Heart left ventricle (tissue), 16 donors: ENCODE measurements at places on chromosomes 12 and 14. TPM values are rescaled to one million over a fixed set of nuclear protein-coding genes. Genes with fewer than 3 reads are reported as not detected.

- no peak for DNase-seq
These were observed 18.2 kb upstream of the FAIM2 start for GRCh38 chr12:49921936-49922335.

DNA sequence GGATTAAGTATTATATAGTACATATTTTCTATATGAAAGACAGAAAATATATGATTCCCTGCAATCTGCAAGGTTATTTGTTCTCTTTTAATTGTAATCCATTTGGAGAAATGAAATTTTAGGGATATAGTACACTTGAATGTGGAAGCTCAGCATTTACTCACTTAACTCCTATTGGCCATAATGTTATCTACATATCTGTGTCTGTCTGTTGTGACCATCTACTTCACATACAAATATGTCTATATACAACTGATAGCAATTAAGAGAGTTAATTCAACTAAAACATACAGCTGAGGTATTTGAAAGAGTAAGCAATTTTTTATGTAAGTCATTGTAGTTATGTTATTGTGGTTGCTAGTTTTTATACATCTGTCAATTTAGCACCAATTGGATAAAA is 12.9 kb downstream of the FOXG1 start:
- DNase-seq = no peak

- no peak for DNase-seq
These were observed 44.2 kb downstream of the TMX1 start for GRCh38 chr14:51284241-51284640.

DNA sequence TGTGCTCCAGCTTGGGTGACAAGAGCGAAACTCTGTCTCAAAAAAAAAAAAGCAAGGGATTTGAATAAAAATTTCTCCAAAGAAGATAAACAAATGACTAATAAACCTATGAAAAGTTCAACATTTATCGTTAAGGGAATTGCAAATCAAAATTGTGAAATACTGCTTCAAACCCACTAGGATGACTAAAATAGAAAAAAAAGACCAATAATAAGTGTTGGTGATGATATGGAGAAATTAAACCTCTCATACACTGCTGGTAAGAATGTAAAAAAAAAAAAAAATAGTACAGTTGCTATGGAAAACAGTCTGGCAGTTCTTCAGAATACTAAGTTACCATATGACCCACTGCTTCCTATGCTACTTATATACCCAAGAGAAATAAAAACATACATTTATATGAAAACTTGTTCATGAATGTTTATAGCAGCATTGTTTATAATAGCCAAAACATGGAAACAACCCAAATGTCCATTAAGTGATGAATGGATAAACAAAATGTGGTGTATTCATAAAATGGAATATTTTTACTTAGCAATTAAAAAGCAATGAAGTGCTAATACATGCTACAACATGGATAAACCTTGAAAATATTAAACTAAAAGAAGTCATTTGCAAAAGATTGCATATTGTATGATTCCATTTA is 39.4 kb upstream of the TMPRSS12 start:
- DNase-seq = no peak

DNA sequence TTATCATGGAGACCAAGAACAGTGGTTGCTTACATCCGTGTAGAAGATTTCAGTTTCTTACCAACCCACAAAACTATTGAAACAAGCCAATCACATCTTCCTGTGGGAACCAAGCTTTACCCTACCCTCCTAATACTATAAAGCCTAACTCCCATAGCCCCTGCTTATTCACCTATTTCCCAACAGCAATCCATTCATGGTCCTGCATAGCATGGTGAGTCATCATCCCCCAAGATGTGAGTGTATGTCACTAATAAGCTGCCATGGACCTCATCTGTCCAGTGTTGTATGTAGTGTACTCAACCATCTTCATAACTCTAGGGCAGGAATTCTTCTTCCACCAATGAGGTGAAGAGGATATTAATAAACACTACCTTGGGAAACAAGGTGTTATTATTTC is 1620.4 kb upstream of the FLRT2 start:
- no peak for DNase-seq

- no peak for DNase-seq
These were observed 117.4 kb upstream of the VASH1 start for GRCh38 chr14:76643887-76644286.

- DNase-seq = no peak
These were observed 398.8 kb downstream of the PRKD1 start for GRCh38 chr14:29528889-29529288.

DNA sequence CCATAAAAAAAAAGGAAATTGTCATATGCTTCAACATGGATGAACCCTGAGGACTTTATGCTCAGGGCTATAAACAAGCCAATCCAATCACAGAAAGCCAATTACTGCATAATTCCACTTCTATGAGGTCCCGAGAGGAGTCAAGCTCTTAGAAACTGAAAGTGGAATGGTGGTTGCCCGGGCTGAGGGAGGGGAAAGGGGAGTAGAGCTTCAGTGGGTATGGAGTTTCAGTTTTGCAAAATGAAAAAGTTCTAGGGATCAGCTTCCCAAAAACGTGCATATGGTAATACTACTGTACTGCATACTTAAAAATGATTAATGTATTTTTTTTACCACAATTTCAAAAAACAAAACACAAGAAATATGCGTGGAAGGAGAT is 52.0 kb downstream of the RNF34 start:
- DNase-seq = no peak

Gene LTBP2
- 19.1 TPM for total RNA-seq

Gene CDCA3
- total RNA-seq = 0.97 TPM
